ENCODE measurements at places on chromosomes 16 and 17.

DNA sequence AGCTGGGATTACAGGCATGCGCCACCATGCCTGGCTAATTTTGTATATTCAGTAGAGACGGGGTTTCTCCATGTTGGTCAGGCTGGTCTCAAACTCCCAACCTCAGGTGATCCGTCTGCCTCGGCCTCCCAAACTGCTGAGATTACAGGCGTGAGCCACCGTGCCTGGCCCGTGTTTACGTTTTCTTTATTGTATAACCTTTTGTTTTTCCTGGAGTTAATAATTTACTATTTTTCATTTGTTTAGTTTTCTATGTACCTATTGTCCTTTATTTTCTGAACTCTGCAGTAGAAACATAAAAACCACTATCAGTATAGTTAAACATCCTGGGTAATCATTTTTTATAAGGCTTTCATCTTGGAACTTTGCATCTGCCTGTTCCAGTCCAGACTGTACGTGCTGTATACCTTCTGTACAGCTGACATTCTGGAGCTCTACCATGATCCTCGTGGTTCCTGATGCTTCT lies 73.6 kb downstream of the PPM1E start:
- DNase-seq = no peak

DNA sequence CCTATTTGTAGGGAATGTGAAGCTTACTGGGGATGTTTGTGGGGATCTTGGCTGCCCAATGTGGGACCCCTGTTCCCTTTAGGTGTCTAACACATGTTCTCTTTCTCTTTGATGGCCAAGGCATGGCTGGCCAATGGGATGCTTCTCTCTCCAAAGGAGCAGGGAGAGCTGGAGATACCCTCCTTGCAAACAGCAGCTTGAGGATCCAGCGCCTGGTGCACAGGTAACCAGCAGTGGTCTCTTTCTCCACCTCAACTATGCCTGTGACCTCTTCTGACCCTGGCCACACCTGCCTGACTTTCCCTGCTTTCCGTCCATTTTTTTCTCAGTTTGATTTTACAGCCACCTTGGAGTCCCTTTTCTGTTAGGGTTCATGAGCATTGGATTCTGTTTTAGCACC lies 16.8 kb upstream of the NKD1 start:
- DNase-seq = no peak

GRCh38 chr17:78852709-78853121 lies 12.1 kb upstream of the USP36 start:
- DNase-seq = no peak

DNA sequence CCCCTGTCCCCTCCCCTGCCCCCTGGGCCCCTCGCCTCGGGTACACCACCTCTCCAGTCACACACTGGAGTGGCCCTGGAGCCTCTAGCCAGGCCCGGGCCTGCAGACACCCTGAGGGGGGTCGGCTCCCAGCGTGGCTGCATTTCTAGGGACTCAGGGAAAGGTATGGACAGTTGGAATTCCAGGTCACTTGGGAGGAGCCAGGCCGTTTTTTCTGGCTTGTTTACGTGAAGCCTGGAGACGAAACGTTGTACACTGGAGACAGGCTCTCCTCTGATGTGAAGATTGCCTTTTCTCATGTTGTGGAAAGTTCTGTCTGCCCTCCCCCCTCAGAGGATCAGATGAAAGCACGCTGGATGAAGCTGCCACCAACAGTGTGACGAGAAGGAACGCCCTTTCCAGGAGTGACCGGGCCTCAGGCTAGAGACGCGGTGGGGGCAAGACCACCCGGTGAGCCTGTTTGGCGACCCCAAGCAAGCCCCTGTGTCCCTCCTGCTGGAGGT lies 4.0 kb upstream of the PPP1R27 start:
- no peak for DNase-seq
